K562 (cell line): ENCODE measurements at places on chromosomes 3 and 15. TPM values are rescaled to one million over a fixed set of nuclear protein-coding genes. Genes with fewer than 3 reads are reported as not detected.

MUC20 gene
- polyA plus RNA-seq: 0.22 and 0.23 TPM in 2 replicates

GRCh38 chr3:31399271-31399670, 133.5 kb upstream of the STT3B start:
- DNase-seq: no peak

VEPH1 gene
- polyA plus RNA-seq: 4.4 and 4.5 TPM in 2 replicates

DNA sequence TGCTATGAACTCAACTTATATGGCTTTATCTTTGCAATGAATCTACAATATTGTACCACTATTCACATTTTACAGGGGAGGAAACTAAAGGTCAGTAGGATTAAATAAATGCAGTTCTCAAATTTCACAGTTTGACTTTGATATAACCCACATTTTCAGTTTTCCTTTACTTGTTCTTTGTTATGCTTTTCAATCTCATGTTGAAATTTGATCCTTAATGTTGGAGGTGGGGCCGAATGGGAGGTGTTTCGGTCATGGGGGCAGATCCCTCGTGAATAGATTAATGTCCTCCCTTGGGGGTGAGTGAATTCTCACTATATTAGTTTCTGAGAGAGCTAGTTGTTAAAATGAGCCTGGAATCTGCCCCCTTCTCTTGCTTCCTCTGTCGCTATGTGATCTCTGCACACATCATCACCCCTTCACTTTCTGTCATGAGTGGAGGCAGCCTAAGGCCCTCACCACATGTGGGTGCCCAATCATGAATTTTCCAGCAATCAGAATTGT, 44.7 kb downstream of the CD200 start:
- DNase-seq: no peak

- no peak for DNase-seq
Observed at GRCh38 chr15:68421798-68422402, 10.1 kb downstream of the ITGA11 start.

CAPN7 gene
- polyA plus RNA-seq: 23.3 TPM in 2 replicates
